ENCODE measurements at places on chromosomes 16 and 17.
A peak's percentile ranks its signal among the peaks of the same experiment; 100 is the strongest.

DNA sequence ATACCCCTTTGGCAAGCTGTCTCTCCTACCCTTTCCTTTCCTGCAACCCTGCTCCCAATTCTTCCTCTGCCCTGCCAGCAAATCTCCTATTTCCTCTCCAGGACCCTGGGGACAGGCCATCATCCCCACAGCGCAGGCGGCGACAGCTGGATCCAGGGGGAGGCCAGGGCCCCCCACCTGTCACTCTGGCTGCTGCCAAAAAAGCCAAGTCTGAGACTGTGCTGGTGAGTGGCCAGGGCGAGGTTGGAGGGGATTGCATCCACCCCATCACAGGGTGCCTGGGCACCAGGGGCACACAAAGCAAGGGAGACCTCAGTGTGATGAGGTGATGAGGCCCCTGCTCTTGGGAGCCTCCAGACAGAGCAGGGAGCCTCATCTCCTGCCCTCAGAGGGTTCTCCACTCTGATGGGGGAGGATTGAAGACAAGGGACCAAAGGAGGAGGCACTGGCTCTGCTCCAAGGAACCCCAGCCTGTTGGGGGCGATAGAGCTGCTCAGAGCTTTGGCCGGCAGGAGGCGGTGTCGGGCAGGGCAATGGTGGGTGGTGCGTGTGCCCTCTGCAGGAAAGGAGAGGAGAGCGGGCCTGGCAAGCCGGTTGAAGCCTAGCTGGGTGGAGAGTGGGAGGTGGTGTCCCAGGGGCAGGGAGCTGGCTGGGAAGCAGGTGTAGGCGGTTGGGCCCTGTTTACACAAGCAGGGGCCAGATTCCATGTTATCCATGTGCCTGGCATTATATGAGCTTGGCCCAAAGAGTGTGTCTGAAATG, 15.6 kb upstream of the PDK2 start:
- DNase-seq, result no peak

GRCh38 chr17:79902146-79902791, 63.0 kb upstream of the CBX4 start:
- DNase-seq, result no peak

- peak; percentile 42 for DNase-seq
Measured at GRCh38 chr16:84117494-84117843, 727 bp upstream of the MBTPS1 start.

DNA sequence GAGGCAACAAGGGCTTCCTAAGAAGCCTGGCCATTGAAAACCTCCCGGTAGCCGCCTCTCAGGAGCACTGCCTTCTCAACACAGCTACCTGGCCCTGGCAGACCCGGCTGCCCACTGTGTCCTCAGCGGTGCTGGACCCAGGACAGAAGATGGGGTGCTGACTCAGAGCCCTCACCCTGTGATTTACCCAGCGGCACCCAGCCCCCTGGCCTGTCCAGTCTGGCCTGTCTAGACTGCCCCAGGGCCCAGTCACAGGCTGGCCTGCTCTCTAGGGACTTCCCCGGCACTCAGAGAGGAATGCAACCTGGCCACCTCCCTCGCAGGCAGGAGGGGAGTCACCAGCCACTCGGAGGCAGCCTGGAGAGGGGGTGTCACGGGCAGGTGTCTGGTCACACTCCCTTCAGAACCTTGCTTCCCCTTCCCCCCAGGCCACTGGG, 20.1 kb downstream of the PIEZO1 start:
- no peak for DNase-seq

- DNase-seq, result no peak
Measured at GRCh38 chr17:9557857-9558256, 17.8 kb downstream of the STX8 start.

- DNase-seq, result no peak
Measured at GRCh38 chr17:66746736-66747135, 88.2 kb upstream of the CACNG5 start.

DNA sequence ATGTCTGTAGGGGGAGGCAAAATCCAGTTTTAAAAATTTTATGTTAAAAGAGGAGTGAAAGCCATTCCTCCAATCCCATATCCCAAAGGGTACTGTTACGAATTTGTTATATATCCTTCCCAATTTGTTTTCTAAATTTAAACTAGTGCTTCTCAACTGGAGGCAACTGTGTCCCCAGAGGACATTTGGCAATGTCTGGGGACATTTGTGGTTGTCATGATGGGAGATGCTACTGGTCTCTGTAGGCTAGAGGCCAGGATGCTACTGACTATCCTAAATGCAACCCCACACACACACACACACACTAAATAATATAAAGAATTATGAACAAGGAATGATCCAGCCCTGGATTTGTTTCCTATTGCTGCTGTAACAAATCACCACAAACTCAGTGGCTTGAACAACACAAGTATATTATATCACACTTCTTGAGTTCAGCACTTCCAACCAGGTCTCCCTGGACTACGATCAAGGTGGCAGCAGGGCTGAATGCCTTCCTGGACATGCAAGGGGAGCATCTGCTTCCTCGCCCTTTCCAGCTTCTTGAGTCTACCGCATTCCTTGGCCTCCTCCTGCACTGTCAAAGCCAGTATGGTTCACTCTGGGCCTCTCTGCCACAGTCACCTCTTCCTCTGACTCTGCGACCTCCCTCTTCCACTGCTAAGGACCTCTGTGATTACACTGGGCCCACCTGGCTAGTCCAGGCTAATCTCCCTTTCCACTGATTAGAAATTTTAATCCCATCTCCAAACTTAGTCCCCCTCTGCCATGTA, 30.1 kb downstream of the ARHGAP17 start:
- DNase-seq, result no peak

GRCh38 chr17:50267074-50267841, 7.0 kb upstream of the TMEM92 start:
- no peak for DNase-seq

- DNase-seq, result no peak
Measured at GRCh38 chr16:13510425-13511151, 409.4 kb upstream of the ERCC4 start.

DNA sequence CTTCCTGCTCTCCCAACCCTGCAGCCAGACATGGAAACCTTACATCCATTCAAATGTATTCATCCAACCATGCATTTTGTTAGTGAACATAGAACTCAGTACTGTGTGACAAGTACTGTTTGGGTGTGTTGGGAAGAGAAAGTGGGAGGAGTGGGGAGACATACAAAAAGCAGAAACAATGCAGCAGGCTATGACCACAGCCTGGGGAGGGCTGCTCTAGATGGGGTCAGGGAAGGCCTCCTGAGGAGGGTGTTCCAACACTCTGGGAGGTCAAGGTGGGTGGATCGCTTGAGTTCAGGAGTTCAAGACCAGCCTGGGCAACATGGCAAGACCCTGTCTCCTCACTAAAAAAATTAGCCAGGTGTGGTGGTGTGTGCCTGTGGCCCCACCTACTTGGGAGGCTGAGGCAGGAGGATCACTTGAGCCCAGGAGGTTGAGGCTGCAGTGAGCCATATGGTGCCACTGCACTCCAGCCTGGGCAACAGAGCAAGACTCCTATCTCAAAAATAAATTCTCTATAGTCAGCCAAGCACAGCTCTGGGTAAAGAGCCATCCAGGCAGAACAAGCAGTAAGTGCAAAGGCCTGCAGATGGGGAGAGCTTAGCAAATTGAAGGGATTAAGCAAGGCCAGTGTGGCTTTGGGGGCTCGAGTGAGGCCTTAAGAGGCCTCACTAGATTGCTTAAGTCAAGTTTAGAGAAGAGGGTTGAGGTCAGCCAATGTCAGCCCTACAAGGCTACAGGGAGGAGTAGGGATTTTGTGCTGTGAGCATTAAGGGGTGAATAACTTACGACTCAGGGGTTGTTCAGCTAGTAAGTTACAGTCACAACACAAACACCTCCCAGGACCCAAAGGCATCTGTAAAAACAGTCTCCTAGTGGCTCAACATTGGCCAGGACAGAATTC, 5.5 kb downstream of the SLC13A2 start:
- DNase-seq, result no peak

DNA sequence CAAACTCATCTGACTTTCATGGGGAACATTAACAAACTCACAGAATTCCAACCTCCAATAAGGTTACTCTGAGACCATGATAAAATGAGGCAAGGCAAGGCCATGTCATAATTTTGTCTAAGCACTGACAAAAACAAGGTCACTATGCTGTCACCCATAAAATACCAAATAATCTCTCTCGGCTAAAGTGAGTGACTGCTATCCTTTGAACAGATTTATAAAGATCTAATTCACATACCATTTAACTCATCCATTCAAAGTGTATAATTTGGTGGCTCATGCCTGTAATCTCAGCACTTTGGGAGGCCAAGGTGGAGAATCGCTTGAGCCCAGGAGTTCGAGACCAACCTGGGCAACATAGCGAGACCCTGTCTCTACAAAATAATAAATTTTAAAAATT, 20.6 kb upstream of the CA4 start:
- no peak for DNase-seq

DNA sequence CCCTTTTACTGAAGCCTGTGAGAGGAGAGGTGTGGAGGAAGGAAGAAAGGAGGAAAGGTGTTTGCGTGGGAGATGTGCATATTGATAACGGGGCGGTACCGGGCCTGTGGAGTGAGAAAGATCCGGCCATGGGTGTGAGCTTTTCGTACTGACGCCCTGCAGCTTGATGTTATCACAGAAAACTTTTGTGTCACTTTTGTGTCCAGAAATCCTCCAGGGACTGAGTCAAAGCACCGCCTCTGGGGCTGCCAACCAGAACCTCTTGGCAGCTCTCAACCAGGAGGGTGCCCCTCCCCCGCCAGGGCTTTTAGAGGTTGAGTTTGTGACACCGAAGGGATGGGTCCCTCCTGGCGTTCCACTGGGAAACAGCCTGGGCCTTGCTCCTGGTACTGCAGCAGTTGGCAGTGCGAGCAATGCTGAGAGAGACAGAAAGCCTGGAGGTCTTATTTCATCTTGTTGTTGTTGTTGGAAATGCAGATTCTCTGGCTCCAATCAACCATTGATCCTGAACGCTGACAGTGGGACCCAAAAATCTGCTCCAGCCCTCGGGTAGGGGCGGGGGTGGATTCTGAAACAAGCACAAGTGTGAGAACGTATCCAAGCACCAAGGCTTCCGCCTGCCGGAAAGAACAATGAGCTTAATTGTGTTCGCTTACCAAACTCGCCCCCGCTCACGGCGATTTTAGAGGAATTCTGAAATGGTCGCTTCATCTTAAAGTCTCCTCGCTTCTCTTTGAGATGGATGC, 65.0 kb downstream of the CRISPLD2 start:
- no peak for DNase-seq

- no peak for DNase-seq
Measured at GRCh38 chr16:77306075-77306474, 106.9 kb downstream of the SYCE1L start.

DNA sequence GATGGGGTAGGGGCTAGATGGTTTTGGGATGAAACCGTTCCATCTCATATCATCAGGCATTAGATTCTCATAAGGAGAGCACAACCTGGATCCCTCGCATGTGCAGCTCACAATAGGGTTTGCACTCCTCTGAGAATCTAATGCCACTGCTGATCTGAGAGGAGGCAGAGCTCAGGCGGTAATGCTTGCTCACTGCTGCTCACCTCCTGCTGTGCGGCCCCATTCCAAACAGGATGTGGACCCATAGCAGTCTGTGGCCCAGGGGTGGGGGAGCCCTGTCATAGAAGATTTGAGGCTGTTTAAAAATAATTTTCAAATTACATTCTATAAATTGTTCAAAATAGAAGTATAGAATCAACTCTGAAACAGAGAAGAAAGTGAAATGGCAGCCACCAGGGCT, 50.8 kb downstream of the PHKB start:
- no peak for DNase-seq

- no peak for DNase-seq
Measured at GRCh38 chr17:4515501-4515900, 16.8 kb downstream of the SPNS2 start.

GRCh38 chr17:75114552-75115314, 5.0 kb downstream of the ARMC7 start:
- DNase-seq, result no peak

DNA sequence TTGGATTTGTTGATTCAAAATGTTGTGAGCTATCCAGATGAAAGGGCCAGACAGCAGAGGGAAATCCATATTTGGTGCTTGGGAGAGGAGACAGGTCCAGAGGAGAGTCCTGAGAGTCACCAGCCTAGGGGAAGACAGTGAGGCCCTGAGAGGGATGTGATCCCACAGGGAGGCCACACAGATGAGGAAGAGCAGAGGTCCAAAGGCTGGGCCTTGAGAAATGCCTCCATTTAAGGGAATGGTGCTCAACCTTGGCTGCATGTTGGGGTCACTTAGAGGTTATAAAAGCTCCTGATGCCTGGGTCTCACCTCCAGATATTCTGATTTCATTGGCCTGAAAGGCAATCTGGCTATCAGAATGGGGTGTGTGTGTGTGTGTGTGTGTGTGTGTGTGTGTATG, 194.9 kb downstream of the UTP18 start:
- no peak for DNase-seq

DNA sequence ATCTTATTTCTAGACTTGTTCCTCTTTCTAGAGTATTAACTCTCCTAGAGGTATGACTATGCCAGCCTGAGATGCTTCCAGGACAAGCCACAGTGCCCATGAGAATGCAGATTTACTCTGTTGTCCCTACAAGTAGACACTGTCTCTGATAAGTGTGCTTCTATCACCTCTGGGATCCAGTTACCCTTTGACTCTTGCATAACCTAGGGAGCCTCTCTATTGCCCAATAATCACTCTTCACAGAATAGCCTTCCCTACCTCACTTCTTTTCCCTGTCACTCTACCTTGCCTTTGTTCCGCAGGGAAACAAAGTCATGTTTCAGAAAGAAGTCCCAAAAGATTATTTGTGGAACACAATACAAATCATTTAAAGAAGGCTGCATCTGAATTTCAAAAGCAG, 1.6 kb upstream of the KRT34 start:
- DNase-seq, result no peak

- DNase-seq, result no peak
Measured at GRCh38 chr17:79939094-79939435, 96.6 kb downstream of the TBC1D16 start.

GRCh38 chr16:85259115-85259831, 147.0 kb upstream of the CIBAR2 start:
- no peak for DNase-seq

DNA sequence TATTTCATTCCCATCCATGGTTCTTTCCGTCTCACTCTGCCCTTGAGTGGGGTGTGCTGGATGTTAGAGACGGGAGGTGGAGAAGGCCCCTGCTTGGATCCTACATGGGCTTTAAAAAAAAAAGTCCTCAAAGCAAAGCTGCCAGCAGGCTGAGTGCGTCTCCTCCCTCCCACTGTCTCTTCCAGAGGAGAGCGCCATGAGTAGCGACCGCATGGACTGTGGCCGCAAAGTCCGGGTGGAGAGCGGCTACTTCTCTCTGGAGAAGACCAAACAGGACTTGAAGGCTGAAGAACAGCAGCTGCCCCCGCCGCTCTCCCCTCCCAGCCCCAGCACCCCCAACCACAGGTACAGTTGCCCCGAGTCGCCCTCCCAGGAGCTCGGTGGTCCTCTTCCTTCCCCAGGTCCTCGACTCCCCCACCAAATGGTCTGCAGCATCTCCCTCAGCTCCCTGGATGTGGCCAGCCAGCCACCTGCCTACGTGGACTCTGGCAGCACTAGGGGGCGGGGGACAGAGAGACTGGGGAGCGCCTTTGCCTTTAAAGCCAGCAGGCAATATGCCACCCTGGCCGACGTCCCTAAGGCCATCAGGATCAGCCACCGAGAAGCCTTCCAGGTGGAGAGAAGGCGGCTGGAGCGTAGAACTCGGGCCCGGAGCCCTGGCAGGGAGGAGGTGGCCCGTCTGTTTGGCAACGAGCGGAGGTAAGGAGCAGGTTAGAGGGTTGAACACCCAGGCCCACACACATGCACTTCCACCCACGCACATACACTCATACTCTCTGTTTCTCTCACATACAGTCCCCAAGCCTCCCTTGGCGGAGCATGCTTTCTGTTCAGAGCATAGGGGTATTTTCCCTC, 68.2 kb downstream of the PLD6 start:
- DNase-seq, result no peak

All from NCI-H146 (cell line).